ENCODE measurements at places on chromosomes 4 and X.

DNA sequence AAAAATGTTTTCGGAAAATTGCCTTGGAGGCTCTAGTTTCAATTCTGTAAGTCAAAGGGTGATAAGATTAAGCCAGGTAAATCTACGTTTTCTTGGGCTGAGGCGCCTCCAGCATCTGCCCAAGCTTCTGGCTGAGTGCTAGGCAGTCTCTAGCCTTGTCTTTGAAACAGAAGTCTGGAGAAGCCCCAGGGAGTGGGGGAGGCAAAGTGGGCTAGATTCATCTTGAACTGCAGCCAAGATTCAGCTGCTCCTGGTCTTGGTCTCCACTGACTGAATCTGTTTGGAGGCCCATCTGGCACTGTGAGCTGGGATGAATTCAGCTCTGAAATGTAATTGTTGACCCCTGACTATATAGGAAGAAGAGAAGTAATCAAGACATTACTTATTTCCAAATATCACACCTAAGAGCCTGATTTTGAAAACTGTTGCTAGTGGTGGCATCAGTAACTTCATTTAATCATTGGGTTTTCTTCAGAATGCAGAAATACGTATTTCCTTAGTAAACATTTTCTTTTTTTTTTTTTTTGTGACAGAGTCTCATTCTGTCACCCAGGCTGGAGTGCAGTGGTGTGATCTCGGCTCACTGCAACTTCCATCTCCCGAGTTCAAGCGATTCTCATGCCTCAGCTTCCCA, 187.3 kb upstream of the LEF1 start:
- no peak for DNase-seq

DNA sequence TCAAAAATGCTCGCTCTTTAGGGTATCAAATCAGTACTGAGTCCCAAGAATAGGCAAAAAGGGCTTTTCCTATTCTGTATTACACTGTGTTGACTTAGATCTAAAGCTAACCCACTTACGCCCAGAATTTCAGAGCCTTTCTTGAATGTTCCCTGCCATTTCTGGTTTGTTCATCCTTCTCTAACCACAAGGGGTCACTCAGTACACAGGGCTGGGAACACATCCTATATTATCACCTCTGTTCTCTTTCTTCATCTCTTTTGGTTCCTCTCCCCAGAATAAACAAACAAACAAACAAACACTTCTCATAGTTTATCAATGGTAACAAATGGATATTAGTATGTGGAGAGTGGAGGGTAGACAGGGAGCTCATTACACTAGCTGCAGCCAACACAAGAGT, 25.5 kb upstream of the MORC4 start:
- no peak for DNase-seq

DNA sequence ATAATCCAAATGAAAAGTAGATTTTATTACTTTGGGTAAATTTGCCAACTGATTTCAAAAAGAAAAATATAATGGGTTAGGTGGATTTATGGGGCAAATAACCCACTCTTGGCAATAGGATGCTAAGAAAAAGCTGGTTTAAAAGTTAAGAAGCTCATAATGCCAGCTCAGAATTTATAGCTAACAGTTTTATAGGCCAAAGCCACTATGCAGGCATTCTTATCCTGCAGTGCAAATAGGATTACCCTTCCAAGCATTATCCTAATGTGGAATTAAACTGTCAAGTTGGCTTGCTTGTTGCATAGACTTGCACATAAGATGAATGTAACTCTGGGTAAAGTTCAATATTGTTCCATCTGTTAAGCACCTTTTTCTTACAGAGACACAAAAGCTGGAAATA, 703.0 kb downstream of the PCDH18 start:
- DNase-seq: no peak

- no peak for DNase-seq
Observed at GRCh38 chr4:139873111-139873860, 207.7 kb downstream of the MGST2 start.

GRCh38 chr4:59818656-59819055, 1381.5 kb upstream of the ADGRL3 start:
- DNase-seq: no peak

GRCh38 chr4:86706923-86707597, 112.9 kb downstream of the PTPN13 start:
- no peak for DNase-seq

DNA sequence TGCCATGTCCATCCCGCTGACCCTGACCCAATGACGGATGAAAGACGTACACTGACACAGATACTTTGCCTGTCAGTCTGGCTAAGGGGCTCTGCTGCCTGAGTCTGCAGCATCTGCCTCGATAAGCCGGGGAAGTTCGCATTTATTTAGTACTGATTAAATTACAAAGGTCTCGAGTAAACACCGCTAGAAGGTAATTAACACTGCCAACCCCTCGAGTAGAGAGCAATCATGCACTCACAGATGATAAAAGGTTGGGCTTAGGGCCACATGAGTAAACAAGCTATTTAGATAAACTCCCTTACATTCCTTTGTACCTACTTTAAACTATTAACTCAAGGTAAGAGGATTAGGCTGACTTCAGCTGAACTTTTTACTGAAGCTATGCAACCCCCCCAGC, 16.0 kb upstream of the RBMXL3 start:
- DNase-seq: no peak

- no peak for DNase-seq
Observed at GRCh38 chr4:133720001-133720400, 481.6 kb downstream of the PABPC4L start.

- DNase-seq: no peak
Observed at GRCh38 chr4:178799204-178799603, 1357.0 kb upstream of the AGA start.

GRCh38 chr4:90220459-90220858, 93.3 kb downstream of the CCSER1 start:
- no peak for DNase-seq

- no peak for DNase-seq
Observed at GRCh38 chrX:10111364-10112148, 45.2 kb upstream of the CLCN4 start.

- no peak for DNase-seq
Observed at GRCh38 chrX:149453030-149453429, 52.1 kb downstream of the IDS start.

DNA sequence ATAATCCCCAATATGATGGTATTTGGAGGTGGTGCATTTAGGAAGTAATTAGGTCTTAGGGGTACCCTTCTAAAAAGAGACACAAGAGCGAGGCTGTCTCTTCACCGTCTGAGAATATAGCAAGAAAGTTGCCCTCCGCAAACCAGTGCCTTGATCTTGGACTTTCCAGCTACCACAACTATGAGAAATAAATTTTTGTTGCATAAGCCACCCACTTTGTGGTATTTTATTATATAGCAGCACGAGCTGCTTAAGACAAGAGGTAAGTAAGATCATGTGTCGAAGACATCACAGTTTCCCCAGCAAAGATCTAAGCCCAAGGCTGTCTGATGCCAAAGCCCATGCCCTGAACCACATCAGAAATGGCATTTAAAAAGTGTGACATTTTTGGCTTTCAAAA, 9.6 kb upstream of the EXOSC9 start:
- DNase-seq: no peak

- no peak for DNase-seq
Observed at GRCh38 chrX:126820700-126821420, 1.3 kb downstream of the PRR32 start.

GRCh38 chr4:116243431-116243830, 841.9 kb downstream of the TRAM1L1 start:
- DNase-seq: no peak

DNA sequence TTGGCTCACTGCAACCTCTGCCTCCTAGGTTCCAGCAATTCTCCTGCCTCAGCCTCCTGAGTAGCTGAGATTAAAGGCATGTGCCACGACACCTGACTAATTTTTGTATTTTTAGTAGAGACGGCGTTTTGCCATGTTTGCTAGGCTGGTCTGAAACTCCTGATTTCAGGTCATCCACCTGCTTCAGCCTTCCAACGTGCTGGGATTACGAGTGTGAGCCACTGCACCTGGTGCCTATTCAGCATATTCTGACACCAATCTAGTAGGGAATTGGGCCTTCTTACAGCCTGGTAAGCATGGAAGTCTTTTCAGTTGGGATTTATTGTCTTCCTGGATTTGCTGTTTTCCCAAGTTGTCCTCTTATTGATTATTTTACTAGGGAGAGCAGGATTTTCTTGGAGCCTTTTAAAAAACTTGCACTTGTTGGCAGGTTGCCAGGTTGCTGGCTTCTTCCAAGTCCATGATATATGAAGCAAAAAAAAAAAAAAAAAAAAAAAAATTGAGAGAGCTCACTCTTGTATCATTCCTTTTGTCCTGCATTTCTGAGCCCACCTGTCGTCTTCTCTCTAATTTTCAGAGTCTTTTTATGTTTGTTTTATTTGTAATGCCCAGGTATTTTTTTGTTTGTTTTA, 43.7 kb downstream of the TMPRSS11E start:
- DNase-seq: no peak

GRCh38 chrX:101385795-101386541, at the start of gene BTK:
Gene BTK, minus strand, starts transcription at chrX:101386191. Its CDS starts 10,907 bp downstream, at chrX:101375284.
- DNase-seq: no peak

DNA sequence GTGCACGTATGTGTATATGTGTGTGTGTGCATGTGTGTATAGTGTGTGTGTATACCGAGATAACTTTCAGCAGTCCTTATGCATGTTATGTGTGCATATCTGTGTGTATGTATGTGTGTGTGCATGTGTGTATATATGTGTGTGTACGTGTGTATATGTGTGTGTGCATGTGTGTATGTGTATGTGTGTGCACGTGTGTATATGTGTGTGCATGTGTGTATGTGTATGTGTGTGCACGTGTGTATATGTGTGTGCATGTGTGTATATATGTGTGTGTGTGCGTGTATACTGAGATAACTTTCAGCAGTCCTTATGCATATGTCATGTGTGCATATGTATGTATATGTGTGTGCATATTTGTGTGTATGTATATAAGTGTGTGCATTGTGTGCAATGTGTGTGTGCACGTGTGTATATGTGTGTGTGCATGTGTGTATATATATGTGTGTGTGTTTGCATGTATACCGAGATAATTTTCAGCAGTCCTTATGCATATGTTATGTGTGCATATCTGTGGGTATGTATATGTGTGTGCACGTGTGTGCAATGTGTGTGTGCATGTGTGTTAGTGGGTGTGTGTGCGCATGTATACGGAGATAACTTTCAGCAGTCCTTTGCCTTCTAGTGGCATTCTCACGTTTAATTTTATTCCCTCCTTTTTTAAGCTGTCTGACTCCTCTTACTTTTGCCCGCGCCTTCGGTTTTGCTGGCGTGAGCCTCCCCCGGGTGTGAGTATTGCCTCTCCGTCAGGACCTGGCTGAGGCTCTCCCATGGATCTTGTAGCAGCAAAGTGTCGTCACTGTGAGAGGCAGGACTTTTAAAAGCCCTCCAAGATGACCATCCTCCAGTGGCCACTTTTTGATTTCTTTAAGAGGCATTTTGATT, 99.6 kb upstream of the SHOX start:
- DNase-seq: no peak

GRCh38 chrX:38489341-38489740, 72.0 kb upstream of the TSPAN7 start:
- no peak for DNase-seq
